ENCODE measurements at places on chromosomes 3 and 15.

DNA sequence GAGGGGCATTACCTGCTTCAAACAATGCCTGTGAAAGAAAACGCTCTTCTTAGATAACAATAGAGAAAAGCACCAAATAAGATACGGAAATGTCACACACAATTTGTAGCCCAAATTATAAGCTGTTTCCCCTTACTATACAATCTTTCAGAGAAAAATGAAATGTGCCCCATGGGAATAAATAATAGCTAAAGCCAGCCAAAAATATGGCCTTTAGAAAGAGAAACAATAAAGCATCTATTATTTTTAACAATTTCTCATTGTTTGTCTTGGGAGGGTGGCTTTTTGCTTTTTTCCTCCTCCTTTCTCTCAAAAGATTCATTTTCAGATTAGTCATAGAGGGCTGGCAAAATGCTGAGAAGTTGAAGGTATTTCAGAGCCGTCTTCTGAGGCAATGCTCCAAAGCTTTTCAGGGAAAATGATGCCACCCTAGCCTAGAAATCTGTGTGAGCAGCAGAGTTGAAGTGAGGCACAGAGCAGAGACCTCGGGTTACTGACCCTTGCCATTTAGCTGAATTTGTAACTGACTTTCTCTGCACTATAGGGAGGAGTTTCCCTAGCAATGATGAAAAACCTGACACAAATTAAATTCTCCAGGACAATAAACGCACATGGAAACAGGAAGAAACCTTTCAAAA is 86.3 kb upstream of the PRICKLE2 start:
- no peak for DNase-seq

GRCh38 chr15:88995449-88995848 is 82.3 kb upstream of the MFGE8 start:
- DNase-seq = no peak

GRCh38 chr15:39247574-39247973 is 333.3 kb upstream of the THBS1 start:
- no peak for DNase-seq

- DNase-seq = no peak
These were observed 9.8 kb downstream of the KLHL6 start for GRCh38 chr3:183545708-183546107.

DNA sequence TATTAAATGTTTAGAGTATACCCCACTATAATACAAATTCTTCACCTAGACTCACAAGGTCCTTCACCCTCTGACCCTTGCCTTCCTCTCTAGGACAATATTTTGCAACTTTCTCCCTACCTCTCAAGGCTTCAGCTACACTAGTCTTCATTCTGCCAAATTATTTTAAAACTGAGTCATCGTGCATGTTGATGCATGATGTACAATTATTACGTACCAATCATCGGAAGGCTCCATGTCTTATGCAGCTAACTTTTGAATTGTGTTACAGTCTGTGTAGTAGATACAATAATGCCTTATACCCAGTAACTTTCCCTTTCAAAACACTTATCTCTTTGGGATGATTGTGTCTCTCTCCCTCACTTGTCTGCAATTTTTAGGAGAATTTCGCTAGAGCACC is 98.5 kb upstream of the ROBO2 start:
- DNase-seq = no peak

GRCh38 chr3:15512166-15512565 is 9.3 kb downstream of the COLQ start:
- peak; percentile 58 for DNase-seq

- no peak for DNase-seq
These were observed 25.9 kb downstream of the DUOX1 start for GRCh38 chr15:45155739-45156138.

- DNase-seq = no peak
These were observed 26.9 kb downstream of the PXK start for GRCh38 chr3:58359621-58360020.

DNA sequence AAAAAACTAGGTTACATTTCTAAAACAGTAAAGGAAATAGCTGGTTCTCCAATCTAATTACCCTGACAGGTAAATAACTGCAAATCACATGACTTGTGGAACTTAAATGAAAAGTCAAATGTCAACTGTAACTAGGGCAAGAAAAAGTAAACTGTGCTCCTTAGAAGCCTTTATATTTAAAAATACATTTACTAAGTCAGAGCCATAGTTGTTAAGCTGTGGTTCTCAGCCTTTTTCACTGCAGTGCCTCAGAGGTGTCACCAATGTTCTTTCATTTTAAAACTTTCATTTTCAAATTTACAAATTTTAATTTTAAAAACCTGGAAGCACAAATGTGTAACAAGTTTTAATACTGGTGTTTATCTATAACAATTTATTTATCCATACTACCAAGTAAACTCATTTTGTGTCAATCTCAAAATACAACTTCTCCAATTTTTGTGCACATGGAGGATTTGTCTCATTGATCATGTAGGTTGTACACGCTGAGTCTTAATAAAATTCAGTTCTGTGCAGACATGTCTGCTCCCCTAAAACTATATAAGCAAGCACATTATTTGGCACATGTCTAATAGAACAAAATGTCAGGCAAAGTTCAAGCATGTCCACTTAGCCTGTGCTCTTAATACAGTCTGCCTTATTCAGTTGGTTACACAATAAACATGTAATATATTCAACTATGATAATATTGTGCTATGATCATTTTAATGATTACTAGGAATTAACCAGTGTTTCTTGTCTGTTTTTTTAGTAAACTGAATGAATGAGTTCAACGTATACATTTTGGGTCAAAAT is 70.4 kb downstream of the DLG1 start:
- no peak for DNase-seq

DNA sequence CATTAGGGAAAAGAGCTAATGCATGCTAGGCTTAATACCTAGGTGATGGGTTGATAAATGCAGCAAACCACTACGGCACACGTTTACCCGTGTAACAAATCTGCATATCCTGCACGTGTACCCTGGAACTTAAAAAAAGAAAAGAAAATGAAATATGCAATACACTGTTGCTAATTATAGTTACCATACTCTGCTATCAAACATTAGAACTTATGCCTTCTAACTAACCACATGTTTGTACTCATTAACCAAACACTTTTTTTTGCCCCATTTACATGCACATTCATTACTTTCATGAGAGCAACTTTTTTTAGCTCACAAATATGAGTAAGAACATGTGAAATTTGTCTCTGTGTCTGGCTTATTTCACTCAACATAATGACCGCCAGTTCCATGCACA is 253.1 kb downstream of the CGGBP1 start:
- no peak for DNase-seq

DNA sequence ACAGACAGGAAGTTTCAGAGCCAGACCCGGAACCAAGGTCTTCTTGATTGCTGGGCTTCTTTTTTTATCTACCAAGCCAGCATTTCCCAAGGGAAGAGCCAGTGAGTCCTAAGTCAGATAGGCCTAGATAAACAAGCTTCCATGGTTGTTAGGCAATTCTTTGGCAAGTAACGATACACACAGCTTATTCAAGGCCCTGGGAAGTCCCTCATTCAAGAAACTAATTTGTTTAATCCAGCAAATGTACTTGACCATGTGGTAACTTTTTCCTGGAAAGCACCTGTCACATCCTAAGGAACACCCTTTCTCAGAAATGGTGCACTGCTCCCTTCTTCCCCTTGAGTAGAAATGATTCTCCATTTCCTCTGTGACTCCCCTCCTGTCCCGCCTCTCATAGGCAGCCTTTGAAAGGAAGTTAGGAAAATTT is 209.9 kb downstream of the ITPR1 start:
- no peak for DNase-seq

DNA sequence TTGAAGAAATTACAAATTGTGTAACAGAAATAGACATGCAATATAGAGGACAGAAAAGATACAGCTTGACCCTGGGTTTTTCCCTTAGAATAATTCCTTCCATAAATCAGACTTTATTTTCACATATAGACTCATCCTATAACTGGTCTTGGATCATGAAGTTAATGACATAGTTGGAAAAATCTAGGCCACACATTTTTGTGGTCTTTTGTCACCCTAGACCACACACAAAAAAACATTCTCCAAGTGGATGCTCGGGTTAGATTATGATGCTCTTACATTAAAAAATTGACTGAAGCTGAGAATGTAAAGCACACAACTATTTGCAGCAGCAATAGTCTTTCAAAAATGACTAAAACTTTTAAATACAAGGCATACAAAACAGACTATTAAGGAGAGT is 7.5 kb upstream of the PLA2G4D start:
- DNase-seq = no peak
